Upper lobe of right lung (tissue), 1 donor: ENCODE measurements at places on chromosomes 11 and 22. TPM values are rescaled to one million over a fixed set of nuclear protein-coding genes. Genes with fewer than 3 reads are reported as not detected.

Gene TMPRSS13
- 9.9 TPM for total RNA-seq

GRCh38 chr22:40329466-40329865, 16.8 kb upstream of the ADSL start:
- no peak overlapping the region for H3K4me3 ChIP-seq
- no peak for DNase-seq
- H3K27me3 ChIP-seq = no peaks in the 10 kb centered on the region
- peaks cover 31% of the 10 kb centered on the region for H3K36me3 ChIP-seq

Gene POU2AF3
- total RNA-seq = 1.8 TPM

Gene CTSD
- total RNA-seq = 2,038 TPM
